ENCODE measurements at places on chromosomes 3 and 15.

DNA sequence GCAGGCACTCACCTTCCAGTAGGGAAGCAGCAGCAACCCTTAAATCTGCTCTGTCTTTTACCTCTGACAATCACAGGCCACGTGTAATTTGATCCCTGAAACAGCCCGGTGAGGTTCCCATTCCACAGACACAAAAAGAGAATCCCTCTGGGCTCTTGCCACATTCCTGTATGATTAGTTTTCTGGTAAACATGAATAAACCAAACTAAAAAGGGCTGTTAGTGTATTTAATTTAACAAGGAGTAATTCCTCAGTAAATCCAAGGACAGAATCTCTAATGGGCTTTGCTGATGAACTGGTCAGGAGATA, 186.9 kb downstream of the FAM43A start:
- DNase-seq: no peak

DNA sequence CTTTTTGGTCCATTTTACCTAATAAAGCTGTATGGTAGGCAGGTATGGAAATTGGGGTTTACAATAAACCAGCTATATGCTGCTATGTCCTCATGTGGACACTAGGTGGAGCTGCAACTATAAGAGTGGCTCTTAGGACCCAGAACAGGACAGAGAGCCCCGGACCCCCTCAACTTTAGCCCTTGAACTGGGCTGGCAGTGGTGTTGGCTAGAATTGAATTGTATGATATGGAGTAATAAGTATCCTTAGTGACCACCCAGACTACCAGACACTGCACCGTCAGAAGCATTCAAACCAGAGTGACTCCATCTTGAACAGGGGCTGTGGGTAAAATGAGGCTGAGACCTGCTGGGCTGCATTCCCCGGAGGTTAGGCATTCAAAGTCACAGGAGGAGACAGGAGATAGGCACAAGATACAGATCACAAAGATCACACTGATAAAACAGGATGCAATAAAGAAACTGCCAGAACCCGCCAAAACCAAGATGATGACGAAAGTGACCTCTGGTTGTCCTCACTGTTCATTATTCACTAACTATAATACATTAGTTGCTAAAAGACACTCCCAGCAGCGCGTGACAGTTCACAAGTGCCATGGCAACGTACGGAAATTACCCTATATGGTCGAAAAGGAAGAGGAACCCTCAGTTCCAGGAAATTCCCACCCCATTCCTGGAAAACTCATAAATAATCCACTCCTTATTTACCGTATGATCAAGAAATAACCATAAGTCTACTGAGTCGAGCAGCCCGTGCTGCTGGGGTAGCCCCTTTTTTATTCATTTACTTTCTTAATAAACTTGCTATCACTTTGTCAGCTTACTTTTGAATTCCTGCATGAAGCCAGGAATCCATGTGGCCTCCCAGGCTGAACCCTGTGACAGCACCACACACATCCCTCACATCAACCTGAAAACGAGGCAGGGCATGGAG, 68.7 kb upstream of the BLM start:
- peak; percentile 34 for DNase-seq

DNA sequence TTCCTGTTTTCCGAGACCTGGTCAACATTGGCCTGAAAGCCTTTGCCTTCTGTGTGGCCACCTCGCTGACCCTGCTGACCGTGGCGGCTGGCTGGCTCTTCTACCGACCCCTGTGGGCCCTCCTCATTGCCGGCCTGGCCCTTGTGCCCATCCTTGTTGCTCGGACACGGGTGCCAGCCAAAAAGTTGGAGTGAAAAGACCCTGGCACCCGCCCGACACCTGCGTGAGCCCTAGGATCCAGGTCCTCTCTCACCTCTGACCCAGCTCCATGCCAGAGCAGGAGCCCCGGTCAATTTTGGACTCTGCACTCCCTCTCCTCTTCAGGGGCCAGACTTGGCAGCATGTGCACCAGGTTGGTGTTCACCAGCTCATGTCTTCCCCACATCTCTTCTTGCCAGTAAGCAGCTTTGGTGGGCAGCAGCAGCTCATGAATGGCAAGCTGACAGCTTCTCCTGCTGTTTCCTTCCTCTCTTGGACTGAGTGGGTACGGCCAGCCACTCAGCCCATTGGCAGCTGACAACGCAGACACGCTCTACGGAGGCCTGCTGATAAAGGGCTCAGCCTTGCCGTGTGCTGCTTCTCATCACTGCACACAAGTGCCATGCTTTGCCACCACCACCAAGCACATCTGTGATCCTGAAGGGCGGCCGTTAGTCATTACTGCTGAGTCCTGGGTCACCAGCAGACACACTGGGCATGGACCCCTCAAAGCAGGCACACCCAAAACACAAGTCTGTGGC, 16.9 kb downstream of the TMEM43 start:
- DNase-seq: no peak

GRCh38 chr15:77974416-77975331, 102.8 kb downstream of the TBC1D2B start:
- no peak for DNase-seq

GRCh38 chr3:148309390-148310035, 388.2 kb upstream of the AGTR1 start:
- DNase-seq: no peak

- DNase-seq: no peak
Measured at GRCh38 chr3:76509179-76509830, 530.6 kb upstream of the ROBO2 start.

DNA sequence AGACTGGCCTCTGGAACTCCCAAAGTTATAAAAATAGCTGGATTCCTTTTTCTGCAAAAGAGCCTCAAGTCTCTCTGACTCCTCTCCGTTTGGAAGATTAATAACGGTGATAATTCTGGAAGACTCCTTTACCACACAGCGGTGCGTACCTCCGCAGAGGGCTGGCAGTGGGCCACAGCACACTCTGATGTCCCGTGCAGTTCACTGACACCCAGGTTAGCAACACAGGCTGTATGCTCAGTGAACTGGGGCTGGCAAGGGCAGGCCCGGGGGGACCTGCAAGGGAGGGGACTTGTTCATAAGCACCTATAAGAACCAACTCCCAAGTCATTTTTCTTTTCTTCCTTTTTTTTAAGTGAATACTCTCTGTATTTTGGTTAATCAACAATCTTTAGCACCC, 120.3 kb upstream of the TJP1 start:
- no peak for DNase-seq

- DNase-seq: peak; percentile 55
Measured at GRCh38 chr15:79853492-79854328, 43.1 kb downstream of the MTHFS start.

GRCh38 chr3:123271466-123272159, 69.9 kb downstream of the SEC22A start:
- DNase-seq: no peak

GRCh38 chr3:195597229-195597628, 13.5 kb upstream of the APOD start:
- DNase-seq: no peak

DNA sequence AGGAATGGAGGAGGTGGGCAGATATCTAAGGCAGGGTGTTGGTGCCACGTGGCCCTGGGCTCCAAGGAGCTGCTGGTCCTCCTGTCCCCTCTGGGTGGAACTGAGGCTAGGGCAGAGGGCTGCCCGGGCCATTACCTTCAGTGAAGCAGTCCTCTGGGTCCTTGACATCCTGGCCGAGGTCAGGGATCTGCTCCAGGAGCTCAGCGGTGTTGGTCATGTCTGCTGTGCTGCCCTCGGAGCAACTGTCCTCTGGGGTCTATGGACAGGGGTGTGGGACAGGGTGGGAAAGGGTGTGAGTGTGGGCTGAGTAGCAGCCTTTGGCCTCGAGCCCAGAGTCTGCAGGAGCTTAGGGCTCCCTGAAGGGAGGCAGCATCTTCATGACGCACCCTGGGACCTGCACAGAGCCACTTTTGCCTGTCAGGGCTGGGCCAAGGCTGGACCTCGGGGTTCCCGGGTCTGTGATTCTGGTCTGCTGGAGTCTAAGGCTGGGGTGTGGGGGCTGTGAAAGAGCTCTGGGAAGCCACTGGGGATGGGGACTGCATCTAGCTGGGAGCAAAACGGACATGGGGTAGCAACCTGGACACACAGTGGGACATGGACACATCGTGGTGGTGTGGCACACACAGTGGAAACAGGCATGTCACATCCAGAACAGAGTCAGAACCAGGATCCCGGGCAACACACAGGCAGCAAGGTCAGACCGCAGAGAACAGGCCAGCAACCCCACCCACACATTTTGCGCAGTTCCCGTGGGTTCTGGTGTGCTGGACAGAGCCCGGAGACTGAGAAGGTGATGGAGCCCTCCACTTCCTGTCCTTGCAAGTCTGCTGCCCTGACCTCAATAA, 72.7 kb downstream of the SCN5A start:
- no peak for DNase-seq

DNA sequence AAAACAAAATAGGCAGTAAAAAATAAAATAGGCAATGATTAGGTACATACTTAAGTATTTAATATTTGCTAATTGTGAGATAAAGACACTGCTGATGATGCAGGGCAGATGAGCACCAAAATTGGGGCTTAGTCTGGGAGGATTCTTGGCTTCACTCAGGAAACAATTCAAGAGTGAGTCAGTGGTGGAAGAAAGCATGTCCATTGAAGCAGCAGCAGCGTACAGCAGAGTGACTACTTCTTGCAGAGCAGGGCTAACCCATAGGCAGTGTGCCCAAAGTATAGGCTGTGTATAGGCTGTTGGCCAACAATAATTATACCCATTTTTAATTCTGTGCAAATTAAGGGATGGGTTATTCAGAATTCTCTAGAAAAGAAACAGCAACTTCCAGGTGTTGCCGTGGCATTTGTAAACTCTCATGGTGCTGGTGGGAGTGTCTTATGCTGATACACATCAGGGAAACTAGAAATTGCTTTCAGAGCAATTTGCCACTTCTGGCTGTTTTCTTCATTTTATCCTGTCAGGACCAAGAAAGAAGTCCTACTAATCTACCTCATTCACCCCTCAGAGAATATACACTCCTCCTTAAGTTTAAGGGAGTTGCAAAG, 317.3 kb upstream of the NAALADL2 start:
- DNase-seq: no peak

- no peak for DNase-seq
Measured at GRCh38 chr15:78933823-78934654, 10.8 kb downstream of the CTSH start.

DNA sequence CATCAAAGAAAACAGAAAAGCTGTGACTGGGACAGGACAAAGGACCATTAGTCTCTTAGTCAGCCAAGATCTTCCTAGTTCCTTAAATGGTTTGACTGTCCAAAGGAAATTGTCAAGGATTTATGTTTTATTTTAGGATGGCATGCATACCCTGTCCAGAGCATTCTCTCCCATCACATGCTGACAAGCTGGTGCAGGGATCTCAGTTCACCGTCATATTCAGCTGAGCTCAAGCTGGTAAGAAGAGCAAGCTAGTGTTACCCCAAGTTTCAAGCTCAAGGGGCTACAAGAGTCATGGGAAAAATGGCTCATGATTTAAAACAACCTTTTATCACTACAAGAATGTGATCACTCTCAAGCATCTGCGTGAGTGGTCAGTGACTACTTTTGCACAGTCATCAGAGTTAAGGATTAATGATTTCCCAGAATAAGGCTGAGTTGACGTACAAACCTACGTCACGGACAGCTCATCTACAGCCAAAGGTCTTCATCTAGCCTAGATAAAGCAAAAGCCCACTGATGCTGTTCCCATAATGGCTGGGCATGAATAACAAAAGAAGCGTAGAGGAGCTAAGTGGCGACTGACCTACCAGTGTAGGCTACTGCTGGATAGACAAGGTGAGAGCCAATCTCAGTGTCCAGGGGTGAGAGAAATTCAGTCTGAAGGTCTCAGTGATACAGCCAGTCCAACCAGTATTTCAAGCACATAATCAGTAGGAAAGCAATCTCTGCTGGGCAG, 157.5 kb downstream of the GABRB3 start:
- DNase-seq: no peak
